Tongue (tissue), 3 donors: ENCODE measurements at places on chromosomes 3 and 15.

DNA sequence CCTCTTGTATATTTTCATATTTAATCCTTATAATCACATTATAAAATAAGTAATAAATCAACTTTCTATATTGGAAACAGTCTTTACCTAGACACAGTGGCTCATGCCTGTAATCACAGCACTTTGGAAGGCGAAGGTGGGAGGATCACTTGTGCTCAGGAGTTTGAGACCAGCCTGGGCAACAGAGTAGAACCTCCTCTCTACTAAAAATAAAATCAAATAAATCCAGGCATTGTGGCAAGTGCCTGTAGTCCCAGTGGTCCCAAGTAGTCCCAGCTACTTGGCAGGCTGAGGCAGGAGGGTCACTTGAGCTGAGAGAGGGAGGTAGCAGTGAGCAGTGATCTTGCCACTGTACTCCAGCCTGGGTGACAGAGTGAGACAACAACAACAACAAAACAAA is 975.1 kb downstream of the ROBO1 start:
- DNase-seq, result no peak

DNA sequence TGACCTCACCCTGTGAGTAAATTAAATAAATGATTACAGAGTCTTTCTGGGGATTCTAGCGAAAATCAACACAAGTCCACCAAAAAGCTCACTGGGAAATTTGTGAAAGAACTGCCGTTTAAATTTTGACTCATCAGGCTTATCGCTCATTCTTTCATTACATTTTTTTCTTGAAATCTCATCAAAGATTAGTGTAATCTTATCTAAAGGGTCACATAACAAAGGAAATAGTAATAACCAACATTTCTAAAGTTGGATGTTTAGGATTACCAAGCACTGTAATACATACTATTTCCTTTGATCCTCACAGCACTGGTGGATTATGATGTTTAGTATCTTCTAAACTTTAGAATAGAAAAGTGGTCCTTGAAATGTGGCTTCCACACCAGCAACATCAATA is 111.1 kb upstream of the CBLB start:
- DNase-seq, result no peak

GRCh38 chr3:110344897-110345767 is 726.5 kb upstream of the NECTIN3 start:
- no peak for DNase-seq

- peak; percentile 14 for DNase-seq
Observed at GRCh38 chr3:197736010-197736490, 654 bp downstream of the RUBCN start.

DNA sequence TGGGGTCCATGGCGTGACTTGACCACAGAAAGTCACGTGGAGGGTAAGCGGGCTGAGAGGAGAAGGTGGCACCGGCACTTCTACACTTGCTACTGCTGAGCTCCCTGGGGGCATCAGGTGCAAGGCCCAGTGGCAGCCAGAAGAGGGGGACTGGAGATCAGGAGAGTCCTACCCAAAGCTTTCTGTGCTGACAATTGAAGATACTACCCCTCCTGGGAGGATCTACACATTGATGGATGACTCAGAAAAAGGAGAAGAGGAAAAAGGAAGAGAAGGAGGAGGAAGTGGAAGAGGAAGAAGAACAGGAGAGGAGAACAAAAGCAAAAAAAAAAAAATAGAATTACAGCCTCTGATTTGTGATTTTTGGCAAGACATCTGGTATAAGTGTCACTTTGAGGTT is 41.2 kb downstream of the MYO5C start:
- no peak for DNase-seq

- DNase-seq, result no peak
Observed at GRCh38 chr15:69795601-69796000, 302.1 kb downstream of the TLE3 start.

DNA sequence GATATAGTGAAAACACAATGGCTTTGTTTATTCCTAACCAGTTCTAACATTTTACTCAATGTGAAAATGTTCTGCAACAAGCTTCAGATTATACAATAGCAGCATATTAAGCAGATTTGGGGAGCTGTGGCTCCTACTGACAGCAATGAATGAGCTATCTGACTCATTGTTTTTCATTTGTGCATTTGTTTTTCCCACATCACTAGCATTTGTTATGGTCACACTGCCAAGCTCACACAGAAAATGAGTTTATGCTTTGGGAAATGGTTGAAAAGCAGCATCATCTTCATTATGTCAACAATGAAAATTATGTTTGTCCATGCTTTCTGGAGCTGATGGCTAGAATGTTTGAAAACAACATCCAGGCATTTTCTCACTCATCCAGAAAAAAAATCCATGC is 53.5 kb downstream of the ZPLD1 start:
- DNase-seq, result no peak

- DNase-seq, result no peak
Observed at GRCh38 chr15:96264801-96265515, 65.5 kb upstream of the NR2F2 start.

- DNase-seq, result peak; percentile 68
Observed at GRCh38 chr3:189630767-189631372, 319 bp upstream of the TP63 start.

- DNase-seq, result no peak
Observed at GRCh38 chr3:53151465-53151864, 9.5 kb upstream of the PRKCD start.

GRCh38 chr15:52256366-52256765 is 39.2 kb downstream of the MYO5C start:
- DNase-seq, result peak; percentile 90

DNA sequence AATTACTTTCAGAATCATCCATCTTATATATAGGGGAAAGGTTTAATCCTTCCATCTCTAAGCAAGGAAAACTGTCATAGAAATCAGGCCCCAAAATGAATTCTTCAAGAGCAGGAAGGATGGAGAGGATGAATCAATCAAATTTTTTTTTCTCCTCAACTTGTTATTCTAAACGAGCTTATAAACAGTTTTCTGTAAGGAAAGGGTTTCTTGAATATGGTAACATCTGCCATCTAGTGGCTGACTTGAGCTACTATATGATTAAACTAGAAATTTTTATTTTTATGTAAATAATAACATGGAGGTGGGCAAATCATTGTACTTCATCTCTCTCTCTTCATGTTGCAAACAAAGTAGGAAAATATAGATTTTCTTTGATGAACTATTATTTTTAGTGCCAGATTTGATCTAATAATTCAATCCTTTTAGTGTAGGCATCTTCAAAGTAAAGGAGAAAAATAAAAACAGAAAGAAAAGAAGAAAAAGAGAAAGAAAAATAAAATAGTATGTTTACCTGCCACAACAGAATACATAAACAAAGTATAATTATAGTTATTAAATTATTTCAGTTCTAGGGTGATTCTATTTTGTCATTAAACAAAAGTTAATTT is 146.6 kb downstream of the SERPINI1 start:
- peak; percentile 68 for DNase-seq

DNA sequence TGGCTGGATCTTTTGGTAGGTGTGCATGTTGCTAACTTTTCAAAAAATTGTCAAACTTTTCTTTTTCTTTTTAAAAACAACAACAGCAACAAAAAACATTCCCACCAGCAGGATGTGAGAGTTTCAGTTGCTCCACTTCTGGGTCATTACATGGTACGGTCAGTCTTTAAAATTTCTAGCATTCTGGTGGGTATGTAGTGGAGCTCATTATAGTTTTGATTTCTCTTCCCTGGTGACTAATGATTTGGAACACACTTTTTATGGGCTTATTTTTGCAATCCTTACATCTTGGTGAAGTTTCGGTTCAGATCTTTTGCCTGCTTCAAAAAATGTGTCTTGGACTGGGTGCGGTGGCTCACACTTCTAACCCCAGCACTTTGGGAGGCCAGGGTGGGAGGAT is 19.3 kb downstream of the ATP1B3 start:
- no peak for DNase-seq

DNA sequence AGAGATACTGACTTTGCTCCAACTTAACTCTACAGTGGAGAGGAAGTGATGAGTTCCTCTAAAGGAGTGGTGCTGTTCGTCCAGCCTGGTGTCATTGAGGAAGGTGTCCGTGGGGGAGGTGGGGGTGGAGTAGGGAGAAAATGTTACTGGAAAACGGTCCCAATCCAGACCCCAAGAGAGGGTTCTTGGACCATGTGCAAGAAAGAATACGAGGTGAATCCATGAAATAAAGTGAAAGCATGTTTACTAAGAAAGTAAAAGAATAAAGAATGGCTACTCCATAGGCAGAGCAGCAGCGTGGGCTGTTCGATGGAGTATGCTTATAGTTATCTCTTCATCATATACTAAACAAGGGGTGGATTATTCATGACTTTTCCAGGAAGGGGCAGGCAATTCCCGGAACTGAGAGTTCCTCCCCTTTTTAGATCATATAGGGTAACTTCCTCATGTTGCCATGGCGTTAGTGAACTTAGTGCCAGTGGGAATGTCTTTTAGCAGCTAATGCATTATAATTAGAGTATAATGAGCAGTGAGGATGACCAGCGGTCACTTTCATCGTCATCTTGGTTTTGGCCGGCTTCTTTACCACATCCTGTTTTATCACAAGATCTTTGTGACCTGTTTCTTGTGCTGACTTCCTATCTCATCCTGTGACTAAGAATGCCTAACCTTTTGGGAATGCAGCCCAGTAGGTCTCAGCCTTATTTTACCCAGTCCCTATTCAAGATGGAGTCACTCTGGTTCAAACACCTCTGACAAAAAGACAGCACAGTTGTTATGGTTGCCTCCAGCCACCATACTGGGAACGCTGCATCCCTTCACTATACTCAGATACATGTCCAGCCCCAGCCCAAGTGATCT is 38.6 kb downstream of the CLEC3B start:
- peak; percentile 44 for DNase-seq

- DNase-seq, result no peak
Observed at GRCh38 chr3:106276755-106277612, 408.2 kb upstream of the CBLB start.

DNA sequence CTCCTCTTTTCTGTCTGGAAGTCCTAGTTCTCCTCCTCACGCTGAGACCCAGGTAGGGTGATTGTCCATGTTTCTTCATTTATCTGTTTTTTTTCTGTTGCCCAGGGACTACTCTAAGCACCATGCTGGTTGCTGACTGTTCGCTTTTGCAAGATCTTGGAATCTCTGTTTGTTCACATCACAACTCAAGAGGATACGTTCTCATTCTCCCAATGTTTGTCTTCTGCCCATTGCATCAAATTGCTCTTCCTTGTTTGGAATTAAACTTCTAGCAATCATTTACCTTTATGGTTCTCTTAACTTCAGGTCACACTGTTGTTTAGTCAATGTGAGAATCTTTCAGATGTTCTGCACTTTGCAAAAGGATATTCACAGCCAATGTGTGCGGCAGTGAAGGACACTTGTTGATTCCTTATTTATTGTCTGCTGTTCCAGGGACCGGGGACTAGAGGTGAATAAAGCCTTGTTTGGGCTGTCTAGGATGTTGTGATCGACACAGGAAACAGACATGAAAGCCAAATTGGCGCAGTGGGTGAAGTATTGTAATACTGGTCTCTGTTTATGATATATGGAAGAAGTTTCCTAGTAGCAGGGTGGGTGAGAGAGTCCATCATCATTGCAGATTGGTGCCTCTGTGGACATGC is 24.5 kb downstream of the LPP start:
- no peak for DNase-seq

DNA sequence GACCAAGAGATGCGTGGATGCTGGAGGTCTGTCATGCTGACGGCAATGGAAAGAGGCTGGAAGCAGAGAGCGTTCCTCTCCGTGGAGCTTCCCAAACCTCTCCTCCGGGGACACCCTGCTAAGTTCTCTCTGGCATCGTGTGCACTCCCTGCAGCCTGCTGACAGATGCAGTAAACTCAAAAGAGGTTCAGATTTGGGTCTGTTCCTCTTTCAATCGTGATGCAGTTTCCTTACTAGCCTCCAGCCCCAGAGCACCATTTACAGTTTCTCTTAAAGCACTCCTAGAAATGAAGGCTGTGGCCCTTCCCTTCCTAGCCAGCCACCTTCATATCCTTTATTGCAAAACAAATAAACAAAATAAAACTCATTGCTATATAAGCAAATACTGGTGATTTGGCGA is 47.3 kb upstream of the LRRC58 start:
- no peak for DNase-seq

- DNase-seq, result peak; percentile 20
Observed at GRCh38 chr15:46280762-46281542, 646.1 kb downstream of the SQOR start.

GRCh38 chr15:26970712-26971210 is at the start of gene GABRG3:
GABRG3 (plus strand) TSS chr15:26971181.
- DNase-seq, result peak; percentile 57

DNA sequence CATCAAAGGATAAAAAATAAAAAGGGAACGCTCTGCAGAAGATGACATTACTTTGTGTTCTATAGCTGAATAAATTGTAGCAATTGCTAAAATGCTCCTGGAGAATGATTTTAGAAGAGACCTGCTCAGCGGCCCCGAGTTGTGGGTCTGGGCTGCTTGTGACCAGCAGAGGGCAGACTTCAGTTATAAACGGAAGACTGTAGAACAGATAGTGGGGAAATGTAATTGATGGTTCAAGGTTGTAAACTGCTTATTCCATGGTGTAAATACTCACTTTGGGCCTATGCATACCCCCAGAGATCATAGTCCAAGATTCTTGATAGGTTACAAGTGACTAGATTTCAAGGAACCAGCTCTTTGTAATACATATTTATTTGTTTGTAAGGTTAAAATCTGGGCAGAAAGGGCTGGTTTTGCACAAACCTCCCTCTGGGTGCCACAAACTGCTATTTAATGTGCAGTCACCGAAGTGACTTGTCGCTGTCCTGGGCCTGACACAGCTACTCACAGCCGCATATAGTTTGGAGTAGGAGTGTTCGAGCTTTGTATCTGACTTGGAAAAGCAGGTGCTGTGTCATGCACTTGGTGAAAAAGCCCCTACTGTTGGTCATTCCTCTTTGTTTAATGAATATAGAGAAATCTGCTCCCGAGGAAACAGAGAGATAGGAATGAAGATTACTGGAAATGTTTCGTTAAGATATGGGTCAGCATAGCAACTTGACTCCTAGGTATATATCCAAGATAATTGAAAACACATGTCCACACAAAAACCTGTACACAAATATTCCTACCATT is 34.7 kb upstream of the NDUFB4 start:
- DNase-seq, result peak; percentile 86

- no peak for DNase-seq
Observed at GRCh38 chr15:44427756-44428724, 611 bp downstream of the CTDSPL2 start.

GRCh38 chr3:158103887-158104327 is 2.3 kb downstream of the SHOX2 start:
- peak; percentile 26 for DNase-seq
